AG09309 (cell line): ENCODE measurements at places on chromosomes 2 and 18.
A peak's percentile ranks its signal among the peaks of the same experiment; 100 is the strongest.

GRCh38 chr2:134372141-134372540, 118.3 kb downstream of the MGAT5 start:
- peak; percentile 14 for DNase-seq

DNA sequence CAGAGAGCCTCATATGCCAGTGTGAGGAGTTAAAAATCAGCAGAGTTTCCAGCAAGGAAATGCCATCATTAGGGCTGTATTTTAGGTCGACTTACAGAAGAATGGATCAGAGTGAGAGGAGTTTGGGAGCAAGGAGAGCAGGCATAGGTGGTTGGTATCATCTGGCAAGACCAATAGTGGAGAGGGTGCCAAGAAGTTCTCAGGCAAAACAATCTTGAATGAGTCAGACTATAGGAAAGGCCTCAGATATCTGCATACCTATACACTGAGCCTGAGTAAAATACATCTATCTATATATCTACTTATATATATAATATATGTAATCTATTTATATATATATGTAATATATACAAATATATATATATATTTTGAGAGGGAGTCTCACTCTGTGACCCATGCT, 57.3 kb downstream of the TMEFF2 start:
- no peak for DNase-seq

- DNase-seq: no peak
These were observed 6.4 kb downstream of the TNS1 start for GRCh38 chr2:217996361-217996760.

- DNase-seq: no peak
These were observed 179.1 kb downstream of the ANKRD44 start for GRCh38 chr2:197131558-197131855.

DNA sequence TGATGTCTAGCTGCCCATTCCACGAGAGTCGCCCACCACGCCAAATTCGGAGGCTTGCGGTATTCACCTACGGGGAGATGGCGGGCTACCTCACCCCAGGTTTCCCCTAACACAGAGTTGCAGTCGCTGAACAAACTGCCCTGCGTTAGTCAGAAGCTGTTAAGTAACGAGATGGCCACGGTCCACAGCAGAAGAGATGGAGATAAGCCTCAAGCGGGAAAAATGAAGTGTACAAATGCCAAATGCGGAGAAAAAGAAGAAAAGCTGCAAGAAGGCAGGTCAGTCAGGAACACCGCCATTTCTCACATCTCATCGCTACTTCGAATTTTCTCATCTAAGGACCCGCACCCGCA, 425 bp downstream of the ASB3 start:
- DNase-seq: no peak

DNA sequence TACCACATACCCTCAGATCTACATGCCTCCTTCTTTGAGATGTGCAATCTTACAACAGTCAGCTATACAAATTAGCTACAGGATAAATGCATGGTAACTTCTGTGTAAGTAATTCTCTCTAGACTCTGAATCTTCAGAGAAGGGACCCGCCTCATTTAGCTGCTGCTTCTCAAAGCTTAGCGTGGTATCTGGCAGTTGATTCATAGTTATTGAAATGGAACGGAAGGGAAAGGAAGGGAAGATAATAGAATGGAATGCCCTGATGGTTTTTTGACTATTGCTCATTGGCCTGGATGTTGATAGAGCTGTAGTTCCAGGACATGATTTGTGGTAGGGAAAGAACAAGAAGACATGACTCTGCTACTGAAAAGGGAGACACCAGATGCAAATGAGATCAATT, 498.1 kb upstream of the CRIM1 start:
- no peak for DNase-seq

GRCh38 chr2:196117214-196117705, 48.6 kb upstream of the DNAH7 start:
- DNase-seq: no peak

GRCh38 chr2:148970385-148970784, 68.1 kb upstream of the LYPD6B start:
- DNase-seq: no peak

DNA sequence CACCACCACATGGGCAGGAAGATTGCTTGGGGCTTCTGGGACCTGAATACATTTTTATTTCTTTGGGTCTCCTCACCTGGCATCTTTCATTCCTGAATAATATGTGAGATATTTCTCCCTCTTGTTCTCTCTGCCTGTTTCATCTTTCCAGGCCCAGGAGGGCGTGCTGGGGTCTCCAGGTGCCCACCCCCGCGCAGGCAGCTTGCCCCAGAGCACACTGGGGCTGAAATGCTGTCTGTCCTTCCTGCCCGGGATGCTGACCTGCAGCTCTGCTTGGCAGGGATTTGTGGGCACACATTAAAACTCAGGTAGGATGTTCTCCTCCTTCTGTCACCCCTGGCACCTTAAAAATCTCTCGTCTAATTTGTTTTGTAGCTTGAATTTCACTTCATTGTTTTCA, 39.7 kb upstream of the TEX51 start:
- no peak for DNase-seq

- DNase-seq: no peak
These were observed 17.9 kb downstream of the SDC1 start for GRCh38 chr2:20207051-20207450.

DNA sequence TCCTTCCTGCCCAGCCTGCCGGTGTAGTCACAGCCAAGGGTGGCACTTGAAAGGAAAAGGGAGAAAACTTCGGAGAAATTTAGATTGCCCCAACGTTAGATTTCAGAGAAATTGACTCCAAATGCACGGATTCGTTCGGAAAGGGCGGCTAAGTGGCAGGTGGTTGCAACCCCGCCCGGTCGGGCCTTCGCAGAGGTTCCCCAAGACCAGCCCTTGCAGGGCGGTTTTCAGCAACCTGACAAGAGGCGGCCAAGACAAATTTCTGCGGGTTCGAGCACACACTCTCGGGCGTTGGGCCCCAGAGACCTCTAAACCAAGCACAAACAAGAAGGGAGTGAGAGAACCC, 4.8 kb downstream of the ONECUT2 start:
- DNase-seq: no peak

GRCh38 chr2:120771111-120771780, 35.6 kb downstream of the GLI2 start:
- DNase-seq: peak; percentile 47

DNA sequence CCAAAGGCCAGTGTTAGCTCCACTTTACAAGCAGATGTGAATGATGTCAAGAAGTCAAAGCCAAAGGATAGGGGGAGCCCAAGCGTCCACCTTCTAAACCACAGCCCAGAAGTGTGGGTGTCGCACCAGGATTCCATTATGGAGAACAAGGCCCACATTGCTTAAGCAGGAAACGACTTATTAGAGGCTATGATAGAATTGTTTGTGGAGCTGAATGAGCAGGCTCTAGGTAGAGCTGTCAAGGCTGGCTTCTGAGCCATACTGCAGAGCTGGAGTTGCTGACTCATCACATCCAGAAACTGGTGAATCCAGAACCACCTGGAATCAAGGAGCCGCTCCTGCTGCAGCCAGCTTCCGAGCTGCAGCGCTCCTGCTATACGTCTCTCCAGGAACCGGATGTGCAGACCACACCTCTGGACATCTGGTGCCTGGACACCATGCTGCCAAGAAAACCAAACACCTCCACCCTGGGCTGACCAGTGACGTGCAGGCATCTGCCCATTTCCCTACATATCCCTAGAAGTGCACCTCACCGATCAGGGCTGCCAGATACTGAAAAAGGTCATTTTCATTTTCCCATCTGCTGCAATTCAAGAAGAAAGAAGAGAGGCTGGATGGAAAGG, 6.2 kb upstream of the TWIST2 start:
- DNase-seq: no peak

DNA sequence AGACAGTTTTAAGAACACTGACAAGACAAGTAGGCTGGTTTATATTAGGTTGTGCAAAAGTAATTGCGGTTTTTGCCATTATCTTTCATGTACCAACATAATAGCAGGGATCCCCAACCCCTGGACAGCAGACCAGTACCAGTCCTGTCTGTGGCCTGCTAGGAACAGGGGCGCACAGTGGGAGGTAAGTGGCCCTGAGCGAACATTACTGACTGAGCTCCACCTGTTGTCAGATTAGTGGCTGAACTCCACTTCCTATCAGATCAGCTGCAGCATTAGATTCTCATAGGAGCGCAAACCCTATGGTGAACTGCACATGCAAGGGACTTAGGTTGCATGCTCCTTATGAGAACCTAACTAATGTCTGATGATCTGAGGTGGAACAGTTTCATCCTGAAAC, 921.9 kb downstream of the CCDC85A start:
- no peak for DNase-seq

DNA sequence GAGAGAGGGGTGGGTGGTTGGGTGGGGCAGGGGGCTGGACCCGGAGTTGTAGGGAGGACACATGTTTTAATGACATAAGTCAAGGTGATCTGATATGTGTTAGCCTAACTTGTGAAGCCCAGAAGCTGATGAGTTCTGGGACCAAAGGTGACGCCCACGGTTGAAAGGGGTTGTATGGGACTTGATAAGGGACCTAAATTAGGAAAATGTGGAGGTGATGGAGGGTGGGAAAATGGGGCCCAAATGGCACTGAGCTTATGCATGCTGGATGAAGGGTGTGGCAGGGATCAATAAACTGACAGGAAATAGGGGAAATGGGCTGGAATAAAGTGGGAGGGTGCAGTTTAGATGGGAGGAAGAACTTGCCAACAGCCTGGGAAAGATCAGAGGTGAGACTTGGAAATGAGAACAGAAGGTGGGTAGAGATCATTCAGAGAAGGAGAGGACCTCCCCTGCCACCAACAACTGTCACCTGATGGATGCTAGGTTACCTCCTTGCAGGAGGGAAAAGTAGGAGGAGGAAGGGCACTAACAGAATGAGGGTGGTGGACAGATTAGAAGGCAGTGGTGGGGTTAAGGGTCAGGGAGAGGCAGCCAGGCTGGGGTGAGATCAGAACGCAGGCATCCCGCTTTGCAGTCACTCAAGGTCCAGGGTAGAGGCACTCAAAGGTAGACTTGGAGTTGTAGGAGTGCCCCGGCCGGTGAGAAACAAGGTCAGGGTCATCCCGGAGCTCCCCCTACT, 15.3 kb downstream of the WNT10A start:
- no peak for DNase-seq
